Astrocyte of the spinal cord (primary cell): ENCODE measurements at places on chromosomes 13 and 19.

- peak; percentile 55 for DNase-seq
Measured at GRCh38 chr13:93029536-93029935, 197.1 kb upstream of the GPC6 start.

DNA sequence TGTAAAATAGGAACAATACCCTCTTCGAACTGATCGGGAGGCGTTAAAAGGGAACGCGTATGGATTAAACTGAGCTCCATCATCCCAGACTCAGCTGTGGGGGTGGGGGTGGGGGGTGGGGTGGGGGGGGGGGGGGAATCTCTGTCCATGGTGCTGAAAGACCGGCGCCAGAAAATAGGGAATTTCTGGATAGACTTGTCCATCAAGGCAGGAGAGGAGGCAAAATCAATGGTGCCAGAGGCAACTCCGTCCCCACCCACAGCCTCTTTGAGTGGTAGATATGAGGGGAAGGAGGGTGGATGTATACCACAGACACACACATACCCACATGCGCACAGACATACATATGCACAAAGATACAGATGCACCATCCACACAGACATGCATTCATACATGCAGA is 37.4 kb downstream of the ZNF787 start:
- DNase-seq: no peak

DNA sequence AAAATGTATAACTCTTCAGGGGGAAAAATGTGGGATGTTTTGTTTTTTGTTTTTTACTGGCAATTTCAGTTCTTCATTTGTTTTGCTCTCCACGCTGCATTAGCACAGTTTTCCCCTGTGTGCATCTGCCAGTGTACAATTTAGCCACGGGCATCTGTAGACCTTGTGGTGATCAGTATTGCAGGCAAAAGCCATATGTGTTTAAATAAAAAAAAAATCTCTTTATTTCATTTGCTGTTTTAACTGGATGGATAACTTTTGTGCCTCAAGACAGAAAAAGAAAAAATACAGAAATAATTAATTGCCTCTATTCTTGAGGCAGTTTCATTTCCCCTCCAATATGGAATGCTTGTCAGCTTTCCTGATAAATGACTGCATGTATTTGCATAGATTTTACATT is 7.9 kb upstream of the MAB21L1 start:
- no peak for DNase-seq

- no peak for DNase-seq
Measured at GRCh38 chr19:2345794-2346663, 14.0 kb upstream of the TMPRSS9 start.
